ENCODE measurements at places on chromosomes 2 and 18. TPM values are rescaled to one million over a fixed set of nuclear protein-coding genes. Genes with fewer than 3 reads are reported as not detected.

OTOS gene
- total RNA-seq = not detected

ALPI gene
- total RNA-seq = not detected

ALK gene
- 0.40 TPM for total RNA-seq

TRAPPC8 gene
- total RNA-seq = 44.7 TPM

ECEL1 gene
- total RNA-seq = not detected

MAPRE2 gene
- total RNA-seq = 32.7 TPM

SLC23A3 gene
- total RNA-seq = 0.33 TPM

ARID5A gene
- 37.9 TPM for total RNA-seq

ANKRD62 gene
- not detected for total RNA-seq

ZNF396 gene
- 1.8 TPM for total RNA-seq

SLC11A1 gene
- total RNA-seq = 241 TPM

C2orf80 gene
- not detected for total RNA-seq

BCL2 gene
- 5.9 TPM for total RNA-seq

MGAT4A gene
- total RNA-seq = 45.6 TPM

RAX gene
- total RNA-seq = not detected

SPEG gene
- total RNA-seq = 5.0 TPM

REG1B gene
- not detected for total RNA-seq

PUS10 gene
- total RNA-seq = 11.2 TPM

FAM228A gene
- 0.30 TPM for total RNA-seq
